ENCODE measurements at places on chromosomes 16 and 17.

- no peak for DNase-seq
Observed at GRCh38 chr17:72405662-72406230, 284.9 kb downstream of the SOX9 start.

GRCh38 chr17:73795730-73796129 is 151.5 kb upstream of the SDK2 start:
- DNase-seq: no peak

DNA sequence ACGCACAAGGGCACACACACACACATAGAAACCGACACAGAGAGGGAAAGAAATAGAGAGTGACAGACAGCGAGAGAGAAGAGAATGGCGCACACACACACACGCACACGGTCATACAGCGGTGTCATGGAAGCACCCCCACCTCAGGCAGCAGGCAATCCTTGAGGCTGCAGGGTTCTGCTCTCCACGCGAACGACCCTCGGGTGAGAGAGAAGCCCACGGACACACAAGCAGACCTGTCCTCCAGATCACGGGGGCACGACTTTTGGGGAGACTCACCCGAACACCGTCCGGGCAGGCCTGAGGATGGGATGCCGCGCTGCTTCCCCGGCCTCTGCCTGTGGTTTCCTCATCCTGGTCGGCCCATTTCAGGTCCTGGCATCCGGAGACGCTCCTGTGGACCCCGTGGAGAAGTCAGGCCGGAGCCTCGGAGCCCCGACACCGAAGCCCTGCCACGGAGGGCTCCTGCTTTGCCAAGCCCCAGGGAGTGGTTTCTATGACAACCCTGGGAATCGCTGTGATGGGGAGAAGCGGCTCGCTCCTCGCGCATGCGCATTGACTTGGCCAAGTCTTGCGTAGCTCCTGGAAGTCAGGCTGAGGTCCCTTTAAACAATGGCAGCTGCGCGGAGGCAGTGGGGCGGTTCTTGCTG is 118.2 kb upstream of the KCNJ18 start:
- DNase-seq: no peak

GRCh38 chr17:50517011-50517410 is 8.8 kb downstream of the MYCBPAP start:
- DNase-seq: no peak

DNA sequence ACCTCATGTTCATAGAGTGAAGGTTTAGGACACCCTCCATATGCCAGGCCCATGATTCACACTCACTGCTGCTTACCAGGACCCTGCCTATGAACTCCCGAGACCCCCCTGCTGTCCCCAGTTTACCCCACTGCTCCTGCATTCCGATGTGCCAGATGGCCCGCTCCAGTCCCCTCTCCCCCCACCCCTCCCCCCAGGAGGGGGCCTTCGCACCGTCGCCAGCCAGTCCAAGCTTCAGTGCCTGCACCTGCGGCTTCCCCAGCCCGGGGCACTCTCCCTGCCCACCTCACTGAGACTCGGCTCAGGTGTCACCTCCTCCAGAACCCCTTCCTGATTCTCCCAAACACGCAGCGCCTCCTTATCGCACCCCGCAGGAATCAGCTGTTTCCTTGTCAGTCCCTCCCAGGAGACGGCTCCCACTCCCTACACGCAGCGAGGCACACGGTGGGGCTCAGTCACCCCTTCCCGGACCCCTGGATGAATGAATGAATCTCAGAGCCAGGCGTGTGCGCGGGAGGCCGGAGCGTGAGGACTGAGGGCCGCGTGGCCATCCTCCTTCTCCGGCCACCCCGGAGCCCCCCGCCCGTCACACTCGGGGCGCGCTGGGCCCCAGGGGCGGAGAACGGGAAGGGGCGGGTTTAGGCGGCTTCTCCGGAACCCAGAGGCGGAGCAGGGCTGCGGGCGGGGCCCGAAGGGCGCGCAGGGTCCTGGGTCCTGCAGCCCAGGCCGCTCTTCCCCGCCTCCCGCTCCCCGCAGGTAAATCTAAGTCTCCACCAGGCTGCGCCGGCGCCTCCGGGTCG is 1.6 kb downstream of the MYO1C start:
- no peak for DNase-seq

- no peak for DNase-seq
Observed at GRCh38 chr17:82984751-82985427, 94.5 kb upstream of the METRNL start.

- DNase-seq: no peak
Observed at GRCh38 chr17:9286434-9286833, 265.1 kb downstream of the NTN1 start.

DNA sequence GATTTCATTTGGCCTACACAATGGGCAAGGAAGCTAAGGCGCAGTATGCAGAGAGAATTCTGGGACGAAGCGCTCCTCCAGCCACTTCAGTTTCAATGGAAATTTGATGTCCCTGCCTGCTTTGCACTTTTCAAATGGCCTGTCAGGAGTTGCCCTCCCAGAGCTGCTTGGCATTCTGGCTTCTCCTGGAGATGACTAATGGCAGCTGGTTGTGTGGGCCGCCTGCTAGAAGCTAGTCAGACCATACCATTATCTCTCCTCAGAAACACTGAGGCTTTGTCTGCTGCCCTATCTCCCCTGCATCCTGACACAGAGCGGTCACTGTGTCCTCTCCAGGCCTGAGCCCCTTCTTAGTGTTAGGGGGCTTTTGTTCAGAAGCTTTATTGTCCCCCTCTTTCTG is 180.1 kb downstream of the SPECC1 start:
- DNase-seq: no peak

DNA sequence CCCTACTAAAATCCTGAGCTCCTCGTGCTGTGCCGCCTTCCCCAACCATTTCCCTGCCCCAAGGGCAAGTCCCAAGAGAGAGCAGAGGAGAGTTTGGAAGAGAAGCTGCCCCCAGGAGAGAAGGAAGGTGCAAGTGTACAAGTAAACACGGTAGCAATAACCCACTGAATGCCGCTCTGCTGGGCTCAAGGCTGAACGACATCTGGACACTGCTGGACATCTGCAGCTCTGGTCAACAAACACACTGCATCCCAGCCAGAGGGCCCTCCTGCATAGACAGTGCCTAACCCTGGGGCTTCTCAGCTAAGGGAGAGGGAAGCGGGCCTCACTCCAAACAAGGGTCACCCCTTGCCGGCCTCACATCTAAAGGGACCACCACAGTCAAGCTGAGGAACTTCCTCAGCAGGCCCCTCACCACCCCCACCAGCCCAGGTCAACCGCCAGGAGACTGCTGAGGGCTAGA is 12.7 kb downstream of the JUP start:
- DNase-seq: no peak

DNA sequence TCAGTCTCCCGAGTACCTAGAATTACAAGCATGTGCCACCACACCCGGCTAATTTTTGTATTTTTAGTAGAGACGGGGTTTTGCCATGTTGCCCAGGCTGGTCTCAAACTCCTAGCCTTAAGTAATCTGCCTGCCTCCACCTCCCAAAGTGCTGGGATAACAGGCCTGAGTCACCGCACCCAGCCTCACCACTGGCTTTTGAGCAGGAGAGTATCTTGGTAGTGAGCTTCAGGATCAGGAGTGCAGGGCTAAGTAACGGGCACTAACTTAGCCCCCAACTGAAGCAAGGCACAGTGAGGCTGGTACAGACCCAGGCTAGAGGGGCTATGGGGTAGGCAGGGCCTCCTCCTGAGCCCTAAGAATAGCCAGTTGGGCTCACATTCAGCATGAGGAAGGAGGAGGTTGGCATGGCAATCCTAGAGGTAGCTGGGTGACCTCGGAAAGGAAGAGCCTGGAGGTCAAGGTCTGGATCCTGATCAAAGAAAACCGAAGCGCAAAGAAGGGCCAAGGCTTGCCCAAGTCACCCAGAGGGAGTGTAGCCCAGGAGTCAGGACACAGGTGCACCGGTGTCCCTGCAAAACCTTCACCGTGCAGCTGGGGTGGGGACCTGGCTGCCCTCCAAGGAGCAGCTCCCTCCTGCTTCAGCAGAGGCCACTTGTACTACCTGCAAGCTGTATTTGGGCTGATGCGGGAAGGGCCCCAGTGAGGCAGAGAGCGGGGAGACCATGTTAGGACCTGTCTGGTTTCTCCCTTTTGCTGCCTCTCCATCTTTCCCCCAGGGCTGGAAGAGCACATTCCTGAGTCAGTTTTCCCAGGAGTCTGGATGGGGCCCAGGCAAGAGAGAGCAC is 1.3 kb upstream of the ADGRG5 start:
- no peak for DNase-seq

DNA sequence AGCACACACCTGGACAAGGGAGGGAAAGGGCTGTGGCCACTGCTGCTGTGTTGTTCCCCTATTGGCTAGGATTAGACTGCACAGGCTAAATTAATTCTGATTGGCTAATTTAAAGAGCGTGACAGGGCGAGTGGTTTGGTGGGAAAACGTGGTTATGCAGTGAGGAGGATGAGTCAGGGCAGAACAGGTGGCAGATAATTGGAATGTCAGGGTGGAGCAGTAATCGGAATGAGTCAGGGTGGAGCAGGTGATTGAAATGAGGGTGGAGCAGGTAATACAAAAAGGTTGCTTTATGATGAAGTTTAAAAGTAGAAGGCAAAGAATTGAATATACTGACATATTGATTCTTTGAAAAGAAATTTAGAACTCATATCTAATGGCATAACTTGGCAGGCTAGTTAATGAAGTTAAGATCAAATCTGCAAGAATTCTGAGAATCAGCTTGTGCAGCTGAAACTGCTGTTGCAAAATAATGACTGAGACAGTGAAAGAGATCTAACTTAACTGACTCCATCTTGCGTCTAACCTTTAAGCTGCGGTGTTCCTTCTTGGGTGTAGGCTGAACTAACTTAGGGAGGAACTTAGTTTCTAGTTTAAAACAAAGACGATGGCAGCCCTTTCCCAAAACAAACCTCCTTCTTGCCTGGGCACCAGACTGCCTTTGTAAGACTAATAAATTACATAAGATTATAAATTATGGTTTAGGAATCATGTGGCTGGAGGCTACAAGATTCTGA is 174.3 kb downstream of the UTP18 start:
- DNase-seq: no peak

- DNase-seq: no peak
Observed at GRCh38 chr17:45146890-45147580, 1.2 kb upstream of the HEXIM1 start.

DNA sequence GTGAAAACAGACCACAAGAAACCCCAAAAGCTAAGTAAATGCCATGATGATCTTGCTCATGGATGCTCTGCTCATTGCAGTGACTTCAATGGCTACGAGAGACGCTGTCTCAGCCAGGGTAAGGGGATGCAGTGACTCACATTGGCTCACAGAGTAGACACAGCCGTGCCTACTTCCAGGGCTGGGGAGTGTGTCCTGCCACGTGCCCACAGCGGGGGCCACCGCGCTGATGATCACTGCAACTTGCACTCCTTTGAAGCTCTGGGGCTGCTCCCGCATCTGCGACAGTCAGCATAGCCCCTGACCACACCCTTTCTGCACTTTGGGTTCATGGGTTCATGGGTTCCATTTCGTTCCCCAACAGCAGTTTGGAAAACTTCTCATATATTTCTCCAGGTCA is 231.4 kb upstream of the RPL38 start:
- no peak for DNase-seq

GRCh38 chr17:82214012-82214628 is 1.5 kb upstream of the CCDC57 start:
- DNase-seq: no peak

GRCh38 chr17:36933512-36934143 is 3.6 kb upstream of the LHX1 start:
- no peak for DNase-seq

- no peak for DNase-seq
Observed at GRCh38 chr16:9165681-9166080, 74.2 kb downstream of the HAPSTR1 start.

- no peak for DNase-seq
Observed at GRCh38 chr17:9982159-9982558, 77.1 kb upstream of the RCVRN start.

DNA sequence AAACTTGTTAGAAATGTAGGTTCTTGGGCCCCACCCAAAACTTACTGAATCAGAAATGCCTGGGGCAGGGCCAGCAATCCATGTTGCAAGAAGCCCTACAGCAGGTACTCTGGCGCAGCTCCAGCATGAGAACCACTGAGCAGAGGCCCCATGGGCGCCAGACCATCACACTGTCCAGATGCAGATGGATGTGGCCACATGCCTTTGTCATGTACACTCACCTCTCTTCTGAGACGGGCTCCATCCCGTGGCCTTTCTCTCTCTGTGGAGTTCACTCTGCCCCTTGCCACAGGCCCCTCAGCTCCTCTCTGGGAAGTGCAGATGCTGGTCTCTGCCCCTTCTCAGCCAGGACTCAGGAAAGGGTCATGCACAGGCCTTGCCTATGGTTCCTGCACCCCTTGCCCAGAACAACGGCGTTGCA is 2.3 kb upstream of the CCNF start:
- DNase-seq: no peak

DNA sequence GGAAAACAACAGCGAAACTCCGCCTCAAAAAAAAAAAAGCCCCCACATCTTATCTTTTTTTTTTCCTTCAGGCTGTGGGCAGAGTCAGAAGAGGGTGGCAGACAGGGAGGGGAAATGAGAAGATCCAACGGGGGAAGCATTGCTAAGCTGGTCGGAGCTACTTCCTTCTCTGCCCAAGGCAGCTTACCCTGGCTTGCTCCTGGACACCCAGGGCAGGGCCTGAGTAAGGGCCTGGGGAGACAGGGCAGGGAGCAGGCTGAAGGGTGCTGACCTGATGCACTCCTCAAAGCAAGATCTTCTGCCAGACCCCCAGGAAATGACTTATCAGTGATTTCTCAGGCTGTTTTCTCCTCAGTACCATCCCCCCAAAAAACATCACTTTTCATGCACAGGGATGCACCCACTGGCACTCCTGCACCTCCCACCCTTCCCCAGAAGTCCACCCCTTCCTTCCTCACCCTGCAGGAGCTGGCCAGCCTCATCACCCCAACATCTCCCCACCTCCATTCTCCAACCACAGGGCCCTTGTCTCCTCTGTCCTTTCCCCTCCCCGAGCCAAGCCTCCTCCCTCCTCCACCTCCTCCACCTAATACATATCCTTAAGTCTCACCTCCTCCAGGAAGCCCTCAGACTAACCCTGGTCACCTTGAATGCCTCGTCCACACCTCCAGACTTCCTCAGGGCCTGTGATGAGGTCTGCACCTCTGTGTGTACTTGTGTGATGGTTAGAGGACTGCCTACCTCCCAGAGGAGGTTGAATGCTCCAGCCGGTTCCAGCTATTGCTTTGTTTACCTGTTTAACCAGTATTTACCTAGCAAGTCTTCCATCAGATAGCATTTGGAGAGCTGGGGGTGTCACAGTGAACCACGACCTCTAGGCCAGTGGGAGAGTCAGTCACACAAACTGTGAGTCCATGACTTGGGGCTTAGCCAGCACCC is 1.2 kb upstream of the HBA1 start:
- DNase-seq: no peak

DNA sequence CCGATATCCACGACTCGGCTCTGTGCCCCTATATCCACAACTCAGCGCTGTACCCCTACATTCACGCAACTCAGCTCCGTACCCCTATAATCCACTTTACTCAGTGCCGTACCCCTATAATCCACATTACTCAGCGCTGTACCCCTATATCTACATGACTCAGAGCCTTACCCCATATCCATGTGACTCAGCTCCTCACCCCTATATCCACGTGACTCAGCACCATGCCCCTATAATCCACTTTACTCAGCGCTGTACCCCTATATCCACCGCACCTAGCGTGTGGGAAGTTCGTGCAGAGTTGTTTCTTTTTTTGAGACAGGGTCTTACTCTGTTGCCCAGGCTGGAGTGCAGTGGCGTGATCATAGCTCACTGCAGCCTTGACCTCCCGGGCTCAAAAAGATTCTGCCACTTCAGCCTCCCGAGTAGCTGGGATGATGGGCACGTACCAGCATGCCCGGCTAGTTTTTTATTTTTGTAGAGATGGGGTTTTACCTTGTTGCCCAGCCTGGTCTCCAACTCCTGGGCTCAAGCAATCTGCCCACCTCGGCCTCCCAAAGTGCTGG is 17.4 kb downstream of the CYB5D2 start:
- DNase-seq: no peak

GRCh38 chr17:28482551-28483199 is 9.2 kb downstream of the SLC13A2 start:
- DNase-seq: no peak
